ENCODE measurements at places on chromosomes 3 and 15.

GRCh38 chr3:67437789-67438188, 216.6 kb downstream of the SUCLG2 start:
- DNase-seq, result no peak

DNA sequence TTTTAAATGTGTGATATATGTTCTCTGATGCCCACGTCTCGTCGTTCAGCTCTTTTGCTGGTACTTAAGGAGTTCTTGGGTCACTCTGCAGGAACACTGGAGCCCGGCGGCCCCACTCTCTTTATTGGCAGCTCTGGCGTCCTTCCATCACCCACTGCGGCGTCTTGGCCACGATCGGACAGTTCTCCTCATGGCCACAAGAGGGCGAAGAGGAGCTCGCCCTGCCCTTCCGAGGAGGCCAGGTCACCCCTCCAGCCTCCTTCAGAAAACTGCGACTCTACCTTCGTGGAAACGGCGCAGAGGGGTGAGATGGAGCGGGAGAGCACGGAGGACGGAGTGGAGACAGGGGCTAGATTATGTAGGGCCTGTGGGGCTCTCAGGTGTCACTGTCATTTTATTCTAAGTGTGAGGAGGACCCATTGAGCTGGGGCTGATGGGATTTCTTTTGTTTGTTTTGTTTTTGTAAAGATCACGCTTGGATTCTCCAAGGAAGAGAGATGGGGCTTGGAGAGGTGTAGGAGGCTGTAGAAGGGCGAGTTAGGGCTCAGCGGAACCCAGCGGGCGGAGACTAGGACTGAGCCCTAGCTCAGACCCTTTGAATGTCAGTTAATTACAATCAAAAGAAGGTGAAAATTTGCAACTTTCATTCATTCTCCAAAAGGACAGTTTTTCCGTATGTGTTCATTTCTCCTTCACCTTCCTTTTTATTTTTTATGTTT, 28.0 kb upstream of the GABRA5 start:
- DNase-seq, result no peak

GRCh38 chr3:126287536-126288241, 69.5 kb downstream of the KLF15 start:
- peak; percentile 30 for DNase-seq

GRCh38 chr15:41417418-41418195, 712 bp downstream of the RTF1 start:
- no peak for DNase-seq

DNA sequence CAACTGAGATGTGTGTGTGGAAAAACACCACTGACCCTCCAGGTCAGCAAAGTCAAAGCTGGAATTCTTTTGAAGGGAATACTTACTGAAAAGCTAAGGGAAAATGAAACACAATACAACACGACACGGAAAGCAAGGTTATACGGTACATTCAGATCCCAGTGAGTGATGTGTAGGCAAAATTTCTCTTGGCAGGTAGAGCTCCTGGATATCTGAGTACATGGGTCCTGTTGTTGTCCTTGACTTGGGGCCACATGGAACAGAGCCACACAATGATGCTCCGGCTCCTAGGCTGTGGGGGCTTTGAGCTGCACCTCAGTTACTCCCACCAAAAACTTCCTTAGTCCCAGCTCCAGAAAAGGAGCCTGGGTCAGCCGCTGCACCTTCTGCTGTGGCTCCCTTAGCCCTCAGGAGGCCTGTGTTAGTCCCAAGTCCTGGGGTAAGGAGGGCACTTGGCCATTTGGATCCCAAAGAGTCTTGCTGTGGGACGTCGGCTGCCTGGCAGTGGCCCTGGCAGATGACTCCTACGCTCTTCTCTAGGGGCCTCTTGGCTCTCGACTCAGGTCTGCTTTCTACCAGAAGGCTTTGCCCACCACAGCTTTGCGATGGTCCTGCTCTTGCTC, 95.6 kb downstream of the ADCY5 start:
- no peak for DNase-seq
